ENCODE measurements at places on chromosomes 1 and 21.

DNA sequence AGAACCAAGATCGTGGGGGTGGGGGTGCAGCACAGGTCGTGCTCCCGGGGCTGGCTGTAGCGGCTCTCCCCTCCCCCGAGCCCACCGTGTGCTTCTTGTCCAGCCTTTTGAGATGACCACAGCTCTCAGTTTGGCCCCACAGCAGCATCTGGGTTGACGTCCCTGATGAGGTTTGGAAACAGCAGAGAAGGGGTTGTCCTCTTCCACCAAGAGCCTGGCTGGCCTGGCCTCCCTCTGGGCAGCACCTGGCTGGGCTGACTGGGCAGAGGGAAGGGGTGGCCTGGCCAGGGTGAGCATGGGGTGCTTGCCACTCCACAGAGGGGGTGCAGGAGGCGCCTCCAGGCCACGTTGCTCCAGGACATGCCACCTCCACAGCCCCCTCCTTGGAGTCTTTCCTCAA is 61.5 kb downstream of the SKI start:
- DNase-seq: no peak

DNA sequence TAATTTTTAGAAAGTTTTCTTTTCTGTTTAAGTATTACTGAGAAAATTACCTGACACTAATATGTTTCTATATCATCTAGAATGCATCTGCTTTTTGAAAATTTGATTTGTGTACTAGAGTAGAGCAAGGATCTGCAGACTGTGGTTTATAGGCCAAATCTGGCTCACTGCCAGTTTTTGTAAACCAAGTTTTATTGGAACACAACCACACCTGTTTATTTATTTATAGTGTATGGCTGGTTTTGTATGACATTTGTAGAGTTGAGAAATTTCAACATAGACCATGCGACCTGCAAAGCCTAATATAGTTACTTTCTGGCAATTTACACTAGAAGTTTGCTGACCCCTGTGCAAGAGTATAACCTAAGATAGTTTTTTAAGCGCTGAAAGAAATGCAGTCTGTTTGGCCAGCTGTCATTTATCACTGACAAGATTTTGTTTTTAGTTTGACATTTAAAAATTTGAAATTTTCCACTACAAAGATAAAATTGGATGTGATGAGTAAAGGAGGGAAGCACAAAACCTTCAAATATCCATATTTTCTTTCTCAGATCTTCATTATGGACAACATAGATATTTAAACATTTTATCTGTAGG is 36.1 kb upstream of the CACYBP start:
- DNase-seq: no peak

GRCh38 chr1:198903203-198903602 is 264.4 kb downstream of the PTPRC start:
- DNase-seq: no peak

GRCh38 chr1:225342695-225343094 is 85.1 kb downstream of the LBR start:
- DNase-seq: no peak

GRCh38 chr1:15002325-15002724 is 151.2 kb upstream of the TMEM51 start:
- no peak for DNase-seq

GRCh38 chr1:12184008-12184681 is 17.4 kb downstream of the TNFRSF1B start:
- no peak for DNase-seq
